Stimulated activated CD4-positive, alpha-beta T cell treated with anti-CD3 and anti-CD28 coated beads, Interleukin-12 subunit alpha, Interleukin-12 subunit beta, amount 100 ng/mL, for 4 hours (primary cell): ENCODE measurements at places on chromosomes 5 and 9.
A peak's percentile ranks its signal among the peaks of the same experiment; 100 is the strongest.

DNA sequence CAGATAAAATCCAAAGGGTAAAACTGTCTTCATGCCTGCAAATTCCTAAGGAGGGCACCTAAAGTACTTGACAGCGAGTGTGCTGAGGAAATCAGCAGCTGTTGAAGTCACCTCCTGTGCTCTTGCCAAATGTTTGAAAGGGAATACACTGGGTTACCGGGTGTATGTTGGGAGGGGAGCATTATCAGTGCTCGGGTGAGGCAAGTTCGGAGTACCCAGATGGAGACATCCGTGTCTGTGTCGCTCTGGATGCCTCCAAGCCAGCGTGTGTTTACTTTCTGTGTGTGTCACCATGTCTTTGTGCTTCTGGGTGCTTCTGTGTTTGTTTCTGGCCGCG lies 727 bp upstream of the ADRB2 start:
- no peak for DNase-seq

- DNase-seq: no peak
Measured at GRCh38 chr9:505741-506059, 291.0 kb downstream of the DOCK8 start.

DNA sequence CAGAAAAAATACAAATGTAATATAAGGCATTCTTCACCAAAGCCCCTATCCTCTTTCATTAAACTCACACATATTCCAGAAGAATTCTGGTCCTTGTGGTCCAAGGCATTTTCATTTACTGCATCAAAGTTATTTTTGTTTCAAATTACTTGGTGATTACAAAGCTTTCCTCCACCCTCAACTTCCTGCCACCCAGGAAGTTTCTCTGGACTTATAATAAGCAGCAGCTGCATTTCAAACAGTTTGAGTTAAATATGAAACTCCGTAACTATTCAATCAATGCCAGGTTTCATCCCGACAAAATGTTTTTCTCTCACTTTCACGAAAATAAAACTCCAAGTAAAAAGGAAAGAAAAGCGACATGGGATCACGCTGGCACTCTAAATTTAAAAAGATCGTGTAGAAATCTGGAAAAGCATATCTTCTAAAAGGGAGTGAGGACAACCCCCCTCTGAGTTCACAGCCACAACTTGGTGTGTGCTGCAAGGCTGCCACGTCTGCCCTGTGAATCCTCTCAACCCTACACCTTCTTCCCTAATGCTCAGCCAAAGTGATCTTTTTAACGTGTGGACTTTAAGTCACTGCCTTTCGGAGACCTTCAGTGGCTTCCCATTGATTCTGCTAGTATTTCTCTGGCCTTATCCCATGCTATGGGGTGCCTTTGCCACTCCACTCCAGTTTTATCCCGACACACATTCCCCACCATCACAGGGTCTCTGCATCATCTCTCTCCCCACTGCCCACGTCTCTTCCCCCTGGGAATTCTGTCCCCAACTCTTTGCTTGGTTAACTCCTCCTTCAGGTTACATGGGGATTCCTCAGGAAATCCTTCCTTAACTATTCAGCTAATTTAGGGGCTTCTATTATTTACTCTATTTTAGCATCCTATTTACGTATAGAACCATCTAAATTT lies 91.1 kb upstream of the CER1 start:
- DNase-seq: no peak

GRCh38 chr5:54524704-54525103 lies 7.1 kb downstream of the SNX18 start:
- DNase-seq: no peak

DNA sequence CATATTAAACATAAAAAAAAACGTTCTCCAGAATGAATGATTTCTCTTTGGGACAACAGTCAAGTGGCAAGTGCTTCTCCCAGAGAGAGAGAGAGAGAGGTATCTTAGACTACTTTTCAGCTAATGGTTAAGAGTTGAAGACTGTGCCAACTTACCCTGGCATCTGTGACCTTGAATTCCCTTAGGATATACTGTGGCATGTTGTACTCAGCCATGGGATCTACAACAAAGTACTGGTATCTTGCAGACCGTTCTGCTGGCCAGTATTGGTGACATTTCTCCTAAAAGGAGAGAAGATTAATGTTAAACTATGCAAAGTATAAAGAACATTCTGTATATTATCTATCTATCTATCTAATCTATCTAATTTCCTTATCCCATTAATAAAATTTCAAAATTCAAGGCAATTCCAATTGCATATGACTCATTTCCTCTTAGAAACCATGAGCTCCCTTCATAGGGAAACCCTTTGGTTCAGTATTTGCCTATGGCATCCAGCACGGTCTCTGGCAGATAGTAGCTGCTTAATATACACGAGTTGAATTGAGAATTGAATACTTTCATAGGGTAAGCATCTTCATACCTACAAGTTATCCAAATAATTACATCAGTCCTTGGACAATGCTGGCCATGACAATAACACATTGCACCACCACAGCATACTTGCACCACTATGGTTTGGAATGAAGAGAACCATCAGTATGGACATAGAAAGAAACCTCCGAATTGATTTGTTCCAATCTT lies 539.4 kb upstream of the DMAC1 start:
- DNase-seq: no peak

GRCh38 chr9:125549891-125550885 lies 156.8 kb downstream of the MAPKAP1 start:
- DNase-seq: no peak

DNA sequence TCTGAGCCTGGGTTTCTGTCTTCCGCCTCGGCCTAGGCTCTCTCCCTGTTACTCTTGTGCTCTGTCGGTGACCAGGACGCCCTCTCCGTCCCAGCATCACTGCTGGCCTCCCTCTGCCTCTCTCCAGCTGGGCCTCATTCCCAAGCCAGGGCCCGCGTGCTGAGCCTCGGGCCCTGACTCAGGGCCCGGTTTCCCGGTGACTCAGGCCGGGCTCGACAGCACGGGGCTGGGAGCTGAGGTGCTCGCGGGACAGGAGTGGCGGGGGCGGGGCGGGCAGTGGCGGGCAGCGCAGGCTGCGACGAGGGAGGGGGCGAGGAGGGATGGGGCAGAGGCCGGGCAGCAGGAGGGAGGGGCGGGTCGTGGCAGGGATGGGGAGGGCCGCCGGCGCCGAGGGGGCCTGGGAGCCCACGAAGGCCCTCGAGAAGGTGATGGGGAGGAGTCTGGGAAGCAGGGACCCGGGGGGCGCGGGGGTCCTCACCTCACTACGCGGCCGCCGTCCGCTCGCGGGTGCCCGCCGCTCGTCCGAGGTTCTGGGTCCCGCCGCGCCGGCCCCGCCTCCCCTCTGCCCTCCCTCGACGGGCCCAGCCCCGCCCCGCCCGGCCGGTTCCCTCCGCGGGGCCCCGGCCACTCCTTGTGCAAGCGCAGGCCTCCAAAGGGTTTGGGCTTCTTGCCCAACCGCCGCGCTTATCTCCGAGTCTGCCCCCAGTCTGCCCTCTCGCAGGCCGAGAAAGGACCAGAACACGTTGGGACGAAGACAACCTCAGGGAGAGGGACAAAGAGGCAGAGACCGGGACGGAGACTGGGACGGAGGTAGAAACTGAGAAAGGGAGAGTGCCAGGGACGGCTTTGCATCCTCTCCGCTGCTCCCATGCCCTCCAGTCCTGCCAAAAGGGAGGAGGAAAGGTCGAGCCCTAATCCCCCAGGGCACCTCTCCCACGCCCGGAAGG lies at the start of gene ARAP3:
Gene ARAP3, minus strand, starts transcription at position 536 of the 947 bp plus-strand sequence. CDS start 1,744 bp downstream, outside the sequence.
- peak; percentile 40 for DNase-seq

DNA sequence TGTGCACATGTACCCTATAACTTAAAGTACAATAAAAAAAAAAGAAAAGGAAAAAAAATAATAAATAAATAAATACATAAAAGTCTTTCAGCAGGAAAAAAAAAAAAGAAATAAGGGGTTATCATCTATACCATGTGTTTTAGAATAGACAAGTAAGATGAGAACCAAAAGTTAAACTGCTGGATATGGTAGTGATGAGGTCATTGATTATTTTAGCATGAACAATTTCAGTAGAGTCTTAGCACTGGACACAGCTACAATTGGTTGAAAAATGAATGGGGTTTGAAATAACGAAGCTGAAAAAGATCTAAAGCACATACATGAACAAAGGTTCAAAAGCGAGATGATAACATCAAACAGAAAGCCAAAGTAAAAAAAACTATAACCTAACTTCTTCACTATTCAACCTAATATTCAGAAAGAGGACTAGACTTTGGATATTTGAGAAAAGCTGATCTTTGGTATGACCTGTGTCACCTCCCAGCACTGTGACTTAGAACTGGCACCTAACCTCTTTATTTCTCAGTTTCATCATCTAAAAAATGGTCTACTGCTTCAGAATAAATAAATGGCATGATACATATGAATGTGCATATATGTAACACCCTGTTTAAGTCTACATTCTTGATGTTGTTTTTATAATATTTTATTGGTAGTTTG lies 133.3 kb downstream of the RAB3C start:
- DNase-seq: no peak

DNA sequence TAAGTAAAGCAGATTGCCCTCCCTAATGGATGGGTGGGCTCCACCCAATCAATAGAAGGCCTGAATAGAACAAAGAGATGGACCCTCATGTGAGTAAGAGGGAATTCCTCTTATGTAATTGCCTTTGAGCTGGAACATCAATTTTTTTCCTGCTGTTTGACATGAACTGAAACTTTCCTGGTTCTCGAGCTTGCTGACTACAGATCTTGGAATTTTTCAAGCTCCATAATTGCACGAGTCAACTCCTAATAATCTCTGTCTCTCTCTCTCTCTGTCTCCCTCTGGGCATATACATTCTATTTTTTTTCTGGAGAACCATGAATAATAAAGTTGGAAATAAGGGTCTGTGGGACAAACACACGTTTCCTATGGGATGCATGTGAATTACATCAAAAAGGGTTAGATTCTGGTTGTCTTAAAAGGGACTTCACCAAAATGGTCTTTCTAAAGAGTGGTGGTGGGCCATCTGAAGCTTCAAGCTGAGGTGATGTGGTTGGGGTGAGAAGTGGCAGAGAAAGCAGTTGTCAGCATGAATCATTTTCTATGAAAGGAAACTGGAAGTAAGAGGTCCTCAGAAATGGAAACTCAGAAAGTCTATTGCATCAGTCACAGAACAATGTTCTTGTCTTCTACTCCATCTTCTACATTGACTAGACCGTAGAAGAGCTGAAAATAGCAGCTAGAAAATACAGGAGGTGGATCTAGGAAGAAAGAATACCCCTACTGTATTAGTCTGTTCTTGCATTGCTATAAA lies 47.0 kb upstream of the HOMER1 start:
- DNase-seq: no peak

- no peak for DNase-seq
Measured at GRCh38 chr9:107683566-107683965, 194.0 kb upstream of the KLF4 start.

DNA sequence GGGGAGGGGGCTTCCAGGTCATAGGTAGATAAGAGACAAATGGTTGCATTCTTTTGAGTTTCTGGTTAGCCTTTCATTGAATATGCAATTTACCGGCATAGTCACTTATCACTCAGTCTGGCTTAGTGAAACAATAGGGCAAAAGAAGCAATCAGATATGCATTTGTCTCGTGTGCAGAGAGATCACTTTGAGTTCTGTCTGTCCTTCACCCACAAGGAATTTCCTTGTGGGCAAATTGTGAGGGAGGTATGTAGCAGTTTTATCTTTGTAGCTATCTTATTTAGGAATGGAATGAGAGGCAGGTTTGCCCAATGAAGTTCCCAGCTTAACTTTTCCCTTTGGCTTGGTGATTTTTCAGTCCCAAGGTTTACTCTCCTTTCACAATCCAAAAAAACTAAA lies 116.1 kb downstream of the TUSC1 start:
- DNase-seq: no peak
